CD4-positive, alpha-beta T cell treated with Interleukin-10 for 1 hour (primary cell): ENCODE measurements at places on chromosomes 2 and 18.

DNA sequence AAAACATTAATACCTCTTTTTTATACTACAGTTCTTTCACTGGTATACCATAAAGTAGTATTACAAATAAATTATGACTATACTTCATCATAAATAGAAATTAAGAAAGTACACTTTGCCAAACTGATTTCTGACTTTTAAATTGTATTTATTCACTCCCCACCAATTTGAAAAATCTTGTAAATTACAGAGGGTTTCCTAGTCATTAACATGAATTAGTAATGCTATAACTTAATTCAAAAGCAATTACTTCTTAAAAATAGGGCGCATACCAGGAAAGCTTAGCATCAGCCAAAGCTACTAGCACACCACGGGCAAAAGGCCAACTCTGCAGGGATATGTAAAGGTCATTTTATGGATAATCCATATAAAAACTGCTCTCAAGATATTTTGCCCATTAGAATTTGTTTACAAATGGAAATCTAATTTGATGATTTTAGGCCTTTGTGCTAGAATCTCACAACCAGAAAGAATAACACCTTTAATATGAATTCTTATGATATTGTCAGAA lies 142.3 kb downstream of the PIGN start:
- no peak for DNase-seq

GRCh38 chr2:154704991-154705390 lies 6.5 kb downstream of the KCNJ3 start:
- DNase-seq: no peak

GRCh38 chr2:144455987-144456386 lies 63.9 kb downstream of the ZEB2 start:
- DNase-seq: no peak

DNA sequence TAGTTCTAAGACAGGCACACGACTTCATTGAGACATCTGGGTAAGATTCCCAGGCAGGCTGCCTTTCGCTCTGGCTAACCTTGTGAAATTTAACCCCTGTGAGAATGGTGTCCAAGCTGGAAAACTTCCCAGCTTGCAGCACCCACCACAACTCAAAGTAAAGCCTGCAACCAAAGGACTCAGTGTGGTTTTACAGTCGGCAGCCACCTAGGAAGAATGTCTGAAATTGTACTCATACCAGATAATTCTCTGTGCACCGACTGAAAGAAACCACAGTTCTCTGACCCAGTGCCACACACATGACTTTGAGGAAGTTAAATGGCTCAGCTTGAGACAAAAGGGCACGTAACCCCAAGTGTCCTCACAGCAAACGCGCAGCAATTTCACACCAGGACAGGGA lies 125.7 kb downstream of the RBMS1 start:
- DNase-seq: no peak

GRCh38 chr2:240788482-240788881 lies 31.5 kb downstream of the KIF1A start:
- DNase-seq: no peak

GRCh38 chr2:225010804-225011203 lies 31.5 kb downstream of the DOCK10 start:
- DNase-seq: no peak

DNA sequence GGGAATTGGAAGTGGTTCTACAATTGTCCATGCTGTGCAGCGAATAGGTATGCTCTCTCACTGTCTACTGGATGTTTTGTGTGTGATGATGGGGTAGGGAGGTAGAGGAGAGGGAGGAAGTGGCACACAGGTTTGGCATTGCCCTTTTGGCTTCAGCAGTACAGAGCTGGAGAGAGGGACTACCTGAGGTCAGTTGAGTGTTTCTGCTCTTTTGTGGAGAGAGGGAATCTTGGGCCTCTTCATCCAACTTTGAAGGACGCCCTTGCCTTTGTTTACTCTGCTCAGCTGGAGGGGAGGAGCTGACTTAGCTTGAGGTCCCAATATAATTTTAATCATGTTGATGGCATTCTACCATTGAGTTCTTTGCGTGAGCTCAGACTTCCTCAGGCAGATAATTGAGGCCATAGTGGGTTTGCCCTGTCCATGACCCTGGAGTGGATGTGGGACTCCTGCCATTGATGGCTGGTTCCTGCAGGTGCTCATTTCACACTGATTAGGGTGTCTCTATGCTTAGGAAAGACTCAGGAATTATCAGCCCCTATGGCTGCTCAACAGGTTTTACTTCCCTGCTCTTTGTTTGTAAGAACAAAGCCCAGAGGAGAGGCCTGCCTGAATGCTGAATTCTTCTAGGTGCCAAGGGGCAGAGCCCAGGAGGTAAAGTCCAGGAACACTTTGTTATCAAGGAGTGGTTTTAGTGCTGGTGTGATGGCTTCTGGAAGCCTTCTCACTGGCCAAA lies 7.2 kb downstream of the RPIA start:
- no peak for DNase-seq
